Activated CD4-positive, alpha-beta T cell treated with anti-CD3 and anti-CD28 coated beads for 1 hour (primary cell): ENCODE measurements at places on chromosomes 3 and 15.
A peak's percentile ranks its signal among the peaks of the same experiment; 100 is the strongest.

DNA sequence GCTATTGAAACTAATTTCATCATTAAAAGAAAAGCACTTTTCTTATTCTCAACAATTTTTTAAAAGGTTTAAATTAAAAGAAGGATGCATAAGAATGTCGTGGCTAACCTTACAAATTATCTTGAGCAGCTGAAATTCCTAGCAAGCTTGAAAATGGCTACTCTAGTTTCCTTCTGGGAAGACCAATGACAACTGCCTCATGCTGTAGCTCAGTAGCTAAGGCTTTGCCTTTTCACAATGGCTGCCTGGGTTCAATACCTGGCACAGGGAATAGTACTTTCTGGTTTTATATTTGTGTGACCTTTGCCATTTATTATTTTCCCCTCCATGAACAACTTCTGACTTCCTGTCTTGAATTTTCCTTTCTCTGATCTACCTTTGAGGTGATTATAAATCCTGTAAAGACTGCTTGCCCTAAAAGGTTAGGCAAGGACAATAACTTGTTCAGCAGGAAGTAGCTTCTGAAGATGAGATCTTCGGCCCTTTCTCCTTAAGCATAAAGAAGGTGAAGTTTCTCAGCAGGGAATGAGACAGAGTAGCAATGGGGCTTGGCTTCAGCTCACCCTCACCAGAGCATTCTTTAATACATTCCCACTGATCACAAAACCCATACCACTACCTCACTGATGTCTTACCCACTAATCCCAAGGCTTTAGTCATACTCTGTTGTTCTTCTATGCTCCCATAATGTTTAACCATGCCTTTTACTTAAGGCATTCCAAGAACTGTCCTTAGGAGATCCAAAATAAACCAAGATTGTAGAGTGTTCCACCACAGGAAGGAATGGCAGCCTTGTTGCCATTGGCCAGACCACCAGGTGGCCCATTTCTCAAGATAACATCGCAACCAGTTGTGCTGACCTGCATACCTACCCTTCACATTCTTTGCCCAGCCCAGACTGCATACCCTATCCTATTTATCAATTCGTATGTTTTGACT, 276.8 kb downstream of the ULK4 start:
- no peak for DNase-seq

DNA sequence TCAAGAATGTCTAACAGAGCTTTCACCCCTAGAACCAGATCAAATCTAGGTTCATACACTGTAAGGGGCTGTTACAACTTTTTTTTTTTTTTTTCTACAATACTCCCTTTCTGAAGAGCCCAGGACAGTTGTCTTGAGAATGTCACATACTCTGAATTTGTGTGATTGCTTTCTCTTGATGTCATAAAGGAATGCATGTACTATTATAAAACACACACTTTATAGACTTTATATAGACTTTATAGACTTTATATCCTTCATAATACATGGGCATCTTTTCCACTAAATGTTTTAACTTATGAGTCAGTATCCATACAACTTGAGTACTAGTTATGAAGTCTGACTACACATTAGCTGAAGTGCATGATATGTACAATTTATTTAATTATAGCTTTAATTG, 26.3 kb downstream of the RFX7 start:
- DNase-seq = no peak

DNA sequence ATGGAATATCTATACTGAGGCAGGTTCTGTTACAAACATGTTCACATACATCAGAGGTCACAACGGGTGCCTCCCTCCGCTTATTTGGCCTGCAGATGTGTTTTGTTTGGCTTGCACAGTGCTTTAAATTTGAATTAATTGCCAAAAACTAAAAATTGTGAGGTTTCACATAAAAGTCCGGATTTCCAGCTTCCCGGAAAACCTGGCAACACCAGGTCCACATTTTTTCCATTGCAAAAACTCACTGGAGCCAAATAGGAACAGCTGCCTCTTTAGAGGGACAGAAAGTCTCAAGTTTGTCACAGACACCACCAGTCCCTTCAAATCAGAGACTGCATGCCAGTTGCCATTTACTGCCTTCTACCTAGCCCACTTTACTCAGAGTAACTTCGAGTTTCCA, 205.9 kb upstream of the MDFIC2 start:
- DNase-seq = no peak

DNA sequence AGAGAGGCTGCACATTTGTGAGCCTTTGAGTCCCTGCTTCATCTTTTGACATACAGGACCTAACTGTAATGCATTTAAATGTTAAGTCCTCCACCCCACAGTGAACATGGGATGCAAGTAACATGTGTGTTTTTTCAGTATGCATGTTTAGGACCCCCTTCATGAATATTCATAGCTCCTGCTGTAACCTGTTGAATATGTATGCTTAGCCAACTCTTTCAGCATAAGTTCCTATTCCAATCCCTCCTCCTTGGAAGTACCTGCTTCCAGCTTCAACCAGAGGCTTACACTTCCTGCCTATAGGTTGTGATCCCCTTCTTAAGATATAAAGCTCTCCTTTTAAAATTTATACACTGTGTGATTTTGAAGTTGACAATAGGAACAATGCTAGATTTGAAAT, 36.9 kb upstream of the GNB4 start:
- no peak for DNase-seq

DNA sequence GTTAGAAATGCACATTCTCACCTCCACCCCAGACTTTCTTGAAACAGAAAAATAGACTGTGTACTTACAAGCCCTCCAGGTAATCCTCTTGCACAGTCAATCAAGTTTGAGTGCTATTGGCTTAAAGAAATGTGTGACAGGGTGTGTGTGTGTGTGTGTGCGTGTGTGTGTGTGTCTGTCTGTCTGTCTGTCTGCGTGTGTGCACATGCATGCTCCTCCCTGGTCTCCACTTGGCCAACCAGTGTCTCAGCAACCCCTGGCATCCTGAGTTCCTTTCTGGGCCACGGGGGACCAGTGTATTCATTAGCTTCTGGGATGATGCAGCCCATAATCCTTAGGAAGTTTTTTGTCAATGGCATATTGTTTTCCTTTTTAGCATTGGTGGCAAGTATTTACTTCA, 128.8 kb upstream of the IL12A start:
- DNase-seq = no peak

GRCh38 chr3:25916321-25916720, 126.4 kb downstream of the OXSM start:
- no peak for DNase-seq

GRCh38 chr15:75620058-75620820, 5.3 kb downstream of the SNUPN start:
- DNase-seq = no peak

GRCh38 chr3:38561746-38562466, 65.8 kb downstream of the EXOG start:
- no peak for DNase-seq

GRCh38 chr15:44093836-44094235, 101.2 kb downstream of the FRMD5 start:
- DNase-seq = no peak

GRCh38 chr15:59924096-59924495, 80.0 kb upstream of the FOXB1 start:
- DNase-seq = no peak

DNA sequence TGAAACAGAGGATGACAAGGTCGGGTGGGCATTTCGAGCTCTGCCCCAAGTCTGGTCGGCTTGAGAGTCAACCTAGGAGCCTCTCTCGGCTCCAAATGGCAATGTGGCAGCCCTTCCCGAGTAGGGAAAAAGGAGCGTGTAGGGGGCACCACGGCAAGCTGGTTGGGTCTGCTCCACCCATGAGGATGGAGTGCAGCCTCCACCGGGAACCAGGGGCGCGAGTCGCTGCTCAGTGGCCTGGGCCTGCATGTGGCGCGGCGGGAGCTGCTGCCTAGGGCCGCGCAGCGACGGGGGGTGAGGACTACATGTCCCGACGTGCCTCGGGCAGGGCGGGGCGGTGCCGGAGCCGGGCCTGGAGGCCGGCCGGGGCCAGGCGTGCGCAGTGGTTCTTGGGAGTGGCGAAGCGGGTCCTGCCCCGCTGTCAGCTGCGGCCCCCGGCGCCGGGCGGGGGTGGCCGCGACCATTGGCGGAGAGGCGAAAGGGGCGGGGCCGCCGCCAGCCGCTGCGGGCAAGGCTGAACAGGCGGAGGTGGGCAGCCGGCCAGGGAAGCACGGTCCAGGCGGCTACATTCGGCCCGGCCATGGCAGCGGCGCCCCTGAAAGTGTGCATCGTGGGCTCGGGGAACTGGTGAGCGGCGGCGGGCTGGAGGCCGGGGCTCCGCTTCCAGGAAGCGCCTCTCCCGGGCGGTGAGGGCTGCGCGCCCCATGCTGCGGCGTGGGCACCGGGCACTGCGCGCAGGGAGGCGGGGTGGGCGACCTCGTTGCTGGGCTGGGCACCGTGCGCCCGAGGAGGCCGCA, at the start of gene GPD1L:
Gene GPD1L, plus strand, starts transcription at position 489 of the 797 bp plus-strand sequence. Its CDS starts 92 bp downstream, at position 581.
- DNase-seq = peak; percentile 86

DNA sequence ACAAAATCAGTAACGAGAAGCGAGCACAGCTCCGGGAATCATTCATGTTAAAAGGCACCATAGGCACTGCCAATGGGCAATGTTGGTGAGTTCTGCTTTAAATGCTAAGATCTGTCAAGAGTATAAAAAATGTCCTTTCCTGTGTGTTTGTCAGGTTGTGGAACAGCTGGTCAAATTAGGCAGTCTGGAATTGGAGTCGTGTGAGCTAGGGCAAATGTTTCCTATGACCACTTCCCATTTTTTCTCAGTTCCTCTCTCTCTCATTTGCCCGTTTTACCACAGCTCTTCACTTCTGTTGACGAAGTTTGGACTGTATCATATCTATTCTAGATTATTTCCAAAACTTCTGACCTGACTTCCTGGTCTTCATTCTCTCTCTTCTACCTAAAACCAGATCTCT, 60.8 kb upstream of the GOLIM4 start:
- DNase-seq = no peak

- no peak for DNase-seq
Observed at GRCh38 chr15:32718227-32718820, 520 bp downstream of the GREM1 start.

- no peak for DNase-seq
Observed at GRCh38 chr3:125079675-125080045, 23.9 kb upstream of the HEG1 start.

GRCh38 chr3:130423064-130423463, 77.6 kb downstream of the COL6A5 start:
- DNase-seq = no peak

DNA sequence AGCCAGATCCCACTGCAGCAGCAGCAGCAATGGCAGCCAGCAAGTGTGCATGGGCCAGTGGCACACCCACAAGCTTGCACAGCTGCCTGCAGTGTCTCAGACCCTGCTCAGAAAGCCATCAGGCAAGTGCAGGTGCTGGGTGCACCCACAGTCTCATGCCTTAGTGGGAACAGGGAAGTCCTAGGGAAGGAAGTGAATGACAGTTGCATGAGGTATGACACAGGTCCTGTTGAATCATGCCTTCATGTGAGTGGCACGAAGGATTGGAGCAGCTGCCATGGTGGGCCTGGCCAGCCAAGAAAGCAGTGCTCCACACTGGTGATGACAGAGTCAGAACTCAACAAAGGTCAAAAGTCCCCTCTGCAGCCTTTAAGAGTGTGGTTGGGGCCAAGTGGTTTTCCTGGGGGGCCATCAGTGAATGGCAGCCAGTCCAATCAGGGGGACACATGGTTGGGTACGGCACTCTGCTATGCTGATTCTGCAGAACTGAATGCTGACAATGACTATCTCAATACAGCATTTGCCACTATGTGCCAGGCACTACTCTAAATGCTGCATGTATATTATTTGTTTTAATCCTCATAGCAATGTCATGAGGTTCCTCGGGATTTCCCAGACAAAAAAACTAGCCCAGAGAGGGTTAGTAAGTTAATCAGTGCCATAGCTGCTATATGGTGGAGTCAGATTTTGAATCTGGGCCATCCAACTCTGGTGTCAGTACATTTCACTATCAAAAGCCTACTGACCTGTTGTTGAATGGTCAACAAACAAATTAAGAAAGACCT, 94.3 kb downstream of the AQP9 start:
- no peak for DNase-seq

GRCh38 chr3:312160-312733, 115.7 kb downstream of the CHL1 start:
- no peak for DNase-seq

DNA sequence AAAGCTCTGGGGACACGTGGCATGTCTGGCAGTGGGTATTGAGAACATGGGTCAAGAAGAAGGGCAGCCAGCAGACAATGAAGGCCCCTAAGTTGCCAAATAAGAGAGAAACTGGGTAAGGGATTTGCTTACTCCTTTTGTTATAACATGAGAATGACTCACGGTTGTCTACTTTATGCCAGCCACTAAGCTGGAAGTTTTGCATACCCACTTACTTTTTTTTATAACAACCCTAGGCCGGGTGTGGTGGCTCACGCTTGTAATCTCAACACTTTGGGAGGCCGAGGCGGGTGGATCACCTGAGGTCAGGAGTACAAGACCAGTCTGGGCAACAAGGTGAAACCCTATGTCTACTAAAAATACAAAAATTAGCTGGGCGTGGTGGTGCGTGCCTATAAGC, 50.0 kb downstream of the DRD3 start:
- no peak for DNase-seq

- no peak for DNase-seq
Observed at GRCh38 chr3:37676885-37677284, 184.8 kb upstream of the CTDSPL start.

DNA sequence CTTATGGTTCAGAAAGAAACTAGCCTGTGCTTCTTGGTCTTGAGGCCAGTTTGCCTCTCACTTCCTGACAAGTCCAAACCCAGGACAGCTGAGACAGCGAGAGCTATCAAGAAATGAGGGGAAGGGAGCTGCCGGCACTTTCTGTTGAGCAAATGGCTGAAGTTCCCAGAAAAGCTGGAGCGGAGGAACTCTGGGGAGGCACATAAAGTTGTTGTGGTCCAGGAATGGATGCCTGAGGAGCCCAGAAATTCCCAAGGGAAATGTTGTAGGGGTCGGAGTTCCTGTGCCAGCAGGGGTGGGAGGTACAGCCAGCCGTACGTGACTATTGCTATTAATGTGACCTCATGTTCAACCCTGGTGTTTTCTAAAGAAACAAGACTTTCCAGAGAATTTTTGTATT, 98.8 kb upstream of the TNFAIP8L3 start:
- no peak for DNase-seq

GRCh38 chr3:128906031-128906803, 26.8 kb downstream of the ACAD9 start:
- DNase-seq = no peak

- DNase-seq = no peak
Observed at GRCh38 chr3:192915304-192915703, 2.4 kb downstream of the MB21D2 start.

GRCh38 chr3:105686278-105686897, 182.4 kb downstream of the CBLB start:
- DNase-seq = no peak
